ENCODE measurements at places on chromosomes 3 and 15.

- no peak for DNase-seq
Measured at GRCh38 chr3:133834621-133835417, 29.2 kb downstream of the SRPRB start.

GRCh38 chr15:58247855-58248842 lies 110.0 kb downstream of the AQP9 start:
- no peak for DNase-seq

DNA sequence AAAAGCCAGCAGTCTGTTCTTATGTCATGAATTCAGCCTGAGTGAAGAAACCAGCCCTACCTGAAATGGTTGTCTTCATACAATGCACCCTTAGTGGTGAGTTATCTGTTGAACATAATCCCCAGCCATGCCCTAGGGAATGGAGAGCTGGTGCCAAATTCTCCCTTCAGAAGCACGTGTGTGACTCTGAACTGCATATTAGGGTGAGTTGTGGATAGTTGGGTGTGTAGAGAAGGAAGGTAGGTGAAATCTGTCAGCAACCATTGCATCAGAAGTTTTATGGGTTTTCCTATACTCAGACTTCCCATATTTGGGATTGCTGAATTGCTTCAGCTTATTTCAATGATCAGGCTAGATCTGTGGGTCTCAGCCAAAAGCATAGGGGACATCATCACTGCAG lies 46.5 kb upstream of the TP63 start:
- DNase-seq, result no peak

DNA sequence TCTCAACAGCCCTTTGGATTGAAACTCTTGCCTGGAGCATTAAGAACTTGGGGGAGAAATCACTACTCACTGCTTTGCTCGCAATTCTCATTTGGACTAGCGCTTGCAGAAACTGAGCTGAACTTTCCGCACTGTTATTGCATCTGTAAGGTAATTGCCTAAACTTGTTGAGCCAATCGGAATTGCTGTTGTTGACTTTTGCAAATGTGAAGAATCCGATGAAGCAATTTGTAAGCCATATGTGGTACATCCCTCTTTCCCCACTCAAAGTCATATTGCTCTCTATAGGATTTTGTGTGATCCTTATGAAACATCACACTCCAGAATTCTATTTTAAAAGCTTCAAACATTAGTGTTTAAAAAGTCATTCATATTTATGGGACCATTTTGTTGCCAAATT lies 191.7 kb upstream of the GBE1 start:
- no peak for DNase-seq

DNA sequence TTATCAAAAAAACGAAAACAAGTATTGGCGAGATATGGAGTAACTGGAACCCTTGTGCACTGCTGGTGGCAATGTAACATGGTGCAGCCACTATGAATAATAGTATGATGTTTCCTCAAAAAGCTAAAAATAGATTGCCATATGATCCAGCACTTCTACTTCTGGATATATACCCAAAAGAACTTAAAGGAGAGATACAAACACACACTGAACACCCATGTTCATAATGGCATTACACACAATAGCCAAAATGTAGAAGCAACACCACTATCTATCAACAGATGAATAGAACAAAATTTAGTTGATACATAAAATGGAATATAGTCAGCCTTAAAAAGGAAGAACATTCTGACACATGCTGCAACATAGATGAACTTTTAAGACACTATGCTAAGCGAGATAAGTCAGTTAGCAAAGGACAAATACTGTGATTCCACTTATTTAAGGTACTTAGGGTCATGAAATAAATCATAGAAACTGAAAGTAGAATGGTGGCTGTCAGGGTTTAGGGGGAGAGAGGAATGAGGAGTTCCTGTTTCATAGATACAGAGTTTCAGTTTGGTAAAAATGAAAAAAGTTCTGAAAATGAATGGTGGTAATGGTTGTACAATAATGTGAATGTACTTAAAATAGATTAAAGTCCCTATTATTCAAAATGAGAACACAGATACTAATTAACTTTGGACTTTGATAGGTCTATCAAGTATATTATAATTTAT lies 59.4 kb upstream of the IMPG2 start:
- DNase-seq, result no peak

GRCh38 chr3:195086341-195086740 lies 184.6 kb downstream of the XXYLT1 start:
- no peak for DNase-seq

GRCh38 chr3:135033737-135034136 lies 238.7 kb downstream of the EPHB1 start:
- no peak for DNase-seq

DNA sequence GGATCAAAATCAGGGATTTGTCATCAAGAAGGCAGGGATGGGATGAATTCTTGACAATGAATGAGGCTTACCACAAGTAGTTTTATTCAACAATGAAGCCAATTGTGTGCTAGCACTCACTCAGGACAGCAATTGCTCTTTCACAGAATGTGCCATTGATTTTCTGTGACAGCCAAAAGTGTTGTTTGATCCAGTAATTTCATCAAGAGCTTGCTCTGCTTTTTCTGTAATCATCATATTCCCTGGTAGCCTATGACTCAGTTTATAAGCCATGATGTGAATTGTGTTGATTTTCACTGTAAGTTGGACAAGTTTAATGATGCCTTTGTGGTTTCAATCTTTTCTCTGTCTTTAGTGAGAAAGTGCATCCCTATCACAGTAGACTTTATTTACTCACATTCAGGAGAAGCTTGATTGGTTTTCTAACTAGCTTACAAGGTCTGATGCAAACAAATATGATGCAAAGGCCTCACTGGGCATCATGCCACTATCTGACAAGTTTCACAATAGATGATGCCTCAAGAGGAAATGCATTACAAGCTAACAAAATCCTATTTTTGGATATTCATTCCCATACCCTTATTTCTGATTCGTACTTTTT lies 13.6 kb upstream of the CSRNP1 start:
- no peak for DNase-seq

- DNase-seq, result no peak
Measured at GRCh38 chr3:195240171-195240701, 30.7 kb downstream of the XXYLT1 start.
